ENCODE measurements at places on chromosomes 2 and 18. TPM values are rescaled to one million over a fixed set of nuclear protein-coding genes. Genes with fewer than 3 reads are reported as not detected.

DNA sequence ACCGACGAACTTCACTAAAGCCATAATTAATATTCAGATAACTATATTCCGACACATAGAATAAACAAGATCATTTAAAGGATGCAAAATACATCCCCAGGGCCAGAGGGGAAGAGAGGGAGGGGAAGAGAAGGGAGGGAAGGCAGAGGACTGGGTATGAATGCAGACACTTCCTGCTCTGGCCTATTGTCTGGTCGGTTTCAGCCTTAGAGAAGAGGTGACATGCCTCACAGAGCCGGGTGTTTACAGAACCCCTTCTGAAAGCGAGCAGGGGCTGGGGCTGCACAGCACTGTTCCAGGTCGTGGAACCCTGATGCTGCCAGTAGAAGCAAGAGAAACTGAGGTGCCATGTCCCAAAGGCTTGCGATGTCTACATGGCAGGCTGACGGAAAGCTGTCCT, 31.0 kb downstream of the CELF4 start:
- no peak overlapping the region for H3K4me3 ChIP-seq
- no peaks in the 10 kb centered on the region for H3K36me3 ChIP-seq
- peaks cover 16% of the 10 kb centered on the region for H3K4me1 ChIP-seq
- no peak overlapping the region for H3K27ac ChIP-seq
- no peak for DNase-seq
- peaks cover 68% of the 10 kb centered on the region for H3K27me3 ChIP-seq

DNA sequence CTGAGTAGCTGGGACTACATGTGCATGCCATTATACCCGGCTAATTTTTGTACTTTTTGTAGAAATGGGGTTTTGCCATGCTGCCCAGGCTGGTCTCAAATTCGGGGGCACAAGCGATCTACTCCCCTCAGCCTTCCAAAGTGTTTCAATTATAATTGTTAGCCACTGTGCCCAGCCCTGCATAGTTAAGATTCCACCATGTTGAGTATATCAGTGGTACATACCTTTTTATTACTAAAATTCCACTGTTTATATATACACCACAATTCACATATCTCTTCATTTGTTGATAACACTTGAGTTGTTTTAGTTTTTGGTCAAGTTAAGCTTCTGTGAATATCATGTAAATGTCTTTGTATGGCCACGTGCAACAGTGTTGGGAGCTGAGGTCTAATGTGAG, 12.8 kb upstream of the FMNL2 start:
- no peak for DNase-seq
- no peaks in the 10 kb centered on the region for H3K36me3 ChIP-seq
- H3K27me3 ChIP-seq = no peaks in the 10 kb centered on the region
- H3K4me1 ChIP-seq = no peaks in the 10 kb centered on the region
- no peak overlapping the region for H3K4me3 ChIP-seq

GRCh38 chr2:83817511-83817910, 641.6 kb downstream of the SUCLG1 start:
- H3K36me3 ChIP-seq = no peaks in the 10 kb centered on the region
- H3K27me3 ChIP-seq = no peaks in the 10 kb centered on the region
- H3K27ac ChIP-seq = no peak overlapping the region
- no peak overlapping the region for H3K4me3 ChIP-seq

- peak overlapping the region; percentile 65 for H3K27ac ChIP-seq
- no peaks in the 10 kb centered on the region for H3K27me3 ChIP-seq
- H3K4me3 ChIP-seq = no peak overlapping the region
- H3K4me1 ChIP-seq = peaks cover 70% of the 10 kb centered on the region
These were observed 71.0 kb downstream of the STPG4 start for GRCh38 chr2:47083886-47084687.

- H3K27me3 ChIP-seq = no peaks in the 10 kb centered on the region
- H3K36me3 ChIP-seq = no peaks in the 10 kb centered on the region
- H3K4me3 ChIP-seq = no peak overlapping the region
- DNase-seq = no peak
- H3K27ac ChIP-seq = no peak overlapping the region
- H3K4me1 ChIP-seq = no peaks in the 10 kb centered on the region
These were observed 70.0 kb downstream of the PDCL3 start for GRCh38 chr2:100632759-100633158.

- no peaks in the 10 kb centered on the region for H3K4me1 ChIP-seq
- no peak overlapping the region for H3K4me3 ChIP-seq
- no peak for DNase-seq
- H3K36me3 ChIP-seq = no peaks in the 10 kb centered on the region
These were observed 142.3 kb downstream of the PIGN start for GRCh38 chr18:62044490-62045000.

GRCh38 chr18:65091744-65092329, 659.0 kb upstream of the CDH7 start:
- no peaks in the 10 kb centered on the region for H3K4me1 ChIP-seq
- no peak overlapping the region for H3K27ac ChIP-seq
- DNase-seq = no peak
- H3K27me3 ChIP-seq = no peaks in the 10 kb centered on the region
- no peaks in the 10 kb centered on the region for H3K36me3 ChIP-seq

GRCh38 chr2:9693196-9693491, 62.3 kb upstream of the YWHAQ start:
- no peaks in the 10 kb centered on the region for H3K27me3 ChIP-seq
- H3K36me3 ChIP-seq = no peaks in the 10 kb centered on the region
- H3K27ac ChIP-seq = peak overlapping the region; percentile 67
- peaks cover 17% of the 10 kb centered on the region for H3K4me1 ChIP-seq
- peak; percentile 75 for DNase-seq
- peak overlapping the region; percentile 17 for H3K4me3 ChIP-seq

- no peak overlapping the region for H3K27ac ChIP-seq
- peaks cover 9% of the 10 kb centered on the region for H3K36me3 ChIP-seq
- no peak for DNase-seq
- H3K4me1 ChIP-seq = peaks cover 58% of the 10 kb centered on the region
These were observed 137.1 kb downstream of the CTIF start for GRCh38 chr18:48675912-48676311.

DNA sequence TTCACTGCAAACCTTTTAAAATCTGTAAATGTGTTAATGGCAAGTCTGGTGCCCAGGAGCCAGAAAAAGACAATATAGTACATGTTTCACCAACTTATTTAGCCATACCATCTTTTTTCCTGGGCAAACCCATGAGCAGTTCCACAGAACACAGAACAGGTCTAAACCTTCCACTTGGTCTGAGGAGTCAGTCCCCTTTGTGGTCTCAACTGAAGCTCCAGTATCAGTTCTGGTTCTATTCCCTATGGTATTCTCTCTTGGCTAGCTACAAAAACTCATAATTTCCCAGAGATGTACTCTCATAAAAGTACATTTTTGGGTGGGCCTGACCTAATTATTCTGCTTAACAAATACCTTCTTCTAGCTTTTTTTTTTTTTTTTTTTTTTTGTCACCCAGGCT, 31.2 kb downstream of the STK17B start:
- no peak overlapping the region for H3K4me3 ChIP-seq
- H3K4me1 ChIP-seq = peaks cover 8% of the 10 kb centered on the region
- H3K27me3 ChIP-seq = no peaks in the 10 kb centered on the region
- peaks cover 92% of the 10 kb centered on the region for H3K36me3 ChIP-seq
- DNase-seq = no peak

- H3K27ac ChIP-seq = no peak overlapping the region
- no peak for DNase-seq
- H3K4me3 ChIP-seq = no peak overlapping the region
These were observed 21.7 kb upstream of the CYTIP start for GRCh38 chr2:157465554-157465953.

- H3K4me1 ChIP-seq = no peaks in the 10 kb centered on the region
- H3K27ac ChIP-seq = no peak overlapping the region
- H3K27me3 ChIP-seq = no peaks in the 10 kb centered on the region
- H3K36me3 ChIP-seq = no peaks in the 10 kb centered on the region
- H3K4me3 ChIP-seq = no peak overlapping the region
These were observed 135.7 kb upstream of the NFATC1 start for GRCh38 chr18:79260023-79260422.

DNA sequence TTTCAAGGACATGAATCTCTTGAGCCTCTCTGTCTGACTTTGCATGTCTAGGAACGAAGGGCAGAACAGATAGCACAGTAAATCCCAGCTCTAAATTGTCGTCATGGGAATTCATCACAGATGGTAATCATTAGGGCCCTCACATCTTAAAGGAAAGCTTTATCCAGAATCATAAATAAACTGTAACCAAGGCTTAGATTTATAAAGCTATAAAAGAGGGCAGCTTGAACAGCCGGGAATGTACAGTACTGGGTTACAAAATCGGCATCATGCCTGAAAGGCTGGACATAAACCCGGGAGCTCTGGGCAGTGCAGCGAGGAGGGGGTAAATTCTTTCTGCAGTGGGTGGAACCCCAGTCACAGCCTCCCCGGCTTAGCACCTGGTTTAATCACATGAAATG, 144.4 kb downstream of the GFPT1 start:
- H3K4me3 ChIP-seq = no peak overlapping the region
- no peaks in the 10 kb centered on the region for H3K4me1 ChIP-seq
- no peak for DNase-seq
- no peaks in the 10 kb centered on the region for H3K36me3 ChIP-seq
- no peak overlapping the region for H3K27ac ChIP-seq
- H3K27me3 ChIP-seq = no peaks in the 10 kb centered on the region

GRCh38 chr2:176171351-176172006, 14.4 kb downstream of the HOXD3 start:
- no peak overlapping the region for H3K27ac ChIP-seq
- no peaks in the 10 kb centered on the region for H3K36me3 ChIP-seq
- no peak for DNase-seq
- H3K27me3 ChIP-seq = peaks cover 100% of the 10 kb centered on the region
- peak overlapping the region; percentile 11 for H3K4me3 ChIP-seq

DNA sequence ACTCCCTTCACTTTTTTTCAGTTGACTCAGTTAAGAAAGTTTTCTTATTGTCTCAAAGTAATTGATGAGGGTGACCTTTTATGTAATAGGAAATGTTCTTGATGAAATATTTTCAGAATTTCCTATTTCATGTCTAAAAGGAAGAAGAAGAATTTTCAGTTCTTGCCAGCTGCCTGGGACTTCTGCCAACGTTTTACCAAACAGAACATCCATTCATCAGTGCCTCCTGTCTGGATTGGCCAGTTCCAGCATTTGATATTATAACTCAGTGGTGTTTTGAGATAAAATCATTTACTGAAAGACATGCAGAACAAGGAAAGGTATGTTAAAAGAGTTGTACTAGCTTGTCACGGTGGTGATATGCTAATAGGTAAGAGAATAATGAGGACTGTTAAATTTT, 104.7 kb upstream of the MYO3B start:
- H3K36me3 ChIP-seq = peaks cover 15% of the 10 kb centered on the region
- DNase-seq = peak; percentile 13
- H3K27ac ChIP-seq = peak overlapping the region; percentile 13
- H3K27me3 ChIP-seq = no peaks in the 10 kb centered on the region
- peaks cover 6% of the 10 kb centered on the region for H3K4me1 ChIP-seq

GRCh38 chr2:141522702-141523101, 608.1 kb downstream of the LRP1B start:
- no peaks in the 10 kb centered on the region for H3K36me3 ChIP-seq
- no peaks in the 10 kb centered on the region for H3K27me3 ChIP-seq
- H3K27ac ChIP-seq = no peak overlapping the region
- H3K4me1 ChIP-seq = no peaks in the 10 kb centered on the region

GRCh38 chr18:59994357-59994756, 94.6 kb downstream of the PMAIP1 start:
- no peak overlapping the region for H3K4me3 ChIP-seq
- no peak for DNase-seq
- no peaks in the 10 kb centered on the region for H3K36me3 ChIP-seq
- no peak overlapping the region for H3K27ac ChIP-seq
- no peaks in the 10 kb centered on the region for H3K27me3 ChIP-seq
- H3K4me1 ChIP-seq = no peaks in the 10 kb centered on the region

GRCh38 chr18:47821314-47821713, 109.1 kb downstream of the SMAD2 start:
- H3K4me1 ChIP-seq = peaks cover 3% of the 10 kb centered on the region
- no peak overlapping the region for H3K4me3 ChIP-seq
- H3K27ac ChIP-seq = no peak overlapping the region
- no peak for DNase-seq

DNA sequence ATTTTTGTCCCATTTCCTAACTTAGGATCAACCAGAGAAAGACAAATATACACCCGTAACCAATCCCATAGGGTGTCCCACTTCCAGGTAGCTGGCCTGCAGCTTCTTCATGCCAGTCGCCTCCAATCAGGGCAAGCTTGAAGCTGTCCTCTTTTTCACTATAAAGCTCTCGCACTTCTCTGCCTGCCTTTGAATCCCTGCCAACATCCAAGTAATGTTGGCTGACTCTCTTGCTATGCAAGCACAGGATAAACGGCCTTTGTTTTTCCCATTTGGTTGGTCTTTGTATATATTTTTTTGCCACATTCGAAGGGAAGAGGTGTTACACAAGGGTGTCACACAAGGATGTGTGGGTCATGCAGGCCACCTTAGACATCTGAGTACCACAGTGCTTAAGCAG, 388.8 kb downstream of the CBLN2 start:
- H3K36me3 ChIP-seq = no peaks in the 10 kb centered on the region
- H3K27ac ChIP-seq = no peak overlapping the region
- no peak for DNase-seq

DNA sequence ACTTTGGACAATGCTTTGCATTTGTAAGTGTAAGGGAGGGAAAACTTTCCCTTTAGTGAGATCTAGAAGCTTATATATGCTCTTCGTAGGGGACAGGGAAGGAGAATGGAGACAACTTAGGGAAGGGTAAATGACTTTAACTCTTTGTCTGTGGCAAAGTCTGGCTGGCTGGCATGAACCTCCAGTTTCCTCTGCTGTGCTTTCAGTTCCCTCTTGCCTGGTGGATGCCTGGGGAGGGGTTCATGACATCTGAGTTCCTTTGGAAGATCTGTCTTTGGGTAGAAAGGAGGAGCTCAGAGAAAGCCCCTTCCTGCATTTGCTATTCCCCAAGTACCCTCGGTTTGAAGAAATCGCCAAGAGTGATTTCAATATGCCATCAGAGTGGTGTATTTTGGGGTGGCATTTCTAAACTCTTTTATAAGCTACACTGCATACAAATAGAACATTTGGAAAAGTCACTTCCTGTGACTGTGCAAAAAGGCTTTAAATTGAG, 143.6 kb downstream of the VAPA start:
- no peaks in the 10 kb centered on the region for H3K36me3 ChIP-seq
- peak overlapping the region; percentile 71 for H3K27ac ChIP-seq
- DNase-seq = no peak
- no peak overlapping the region for H3K4me3 ChIP-seq

Gene REG3A
- not detected for polyA plus RNA-seq

Gene HRH4
- under 0.01 TPM for polyA plus RNA-seq

Gene ERMN
- polyA plus RNA-seq = not detected

Gene IL1RL1
- 1.5 TPM for polyA plus RNA-seq

Gene IRS1
- 5.6 TPM for polyA plus RNA-seq

Gene RAB27B
- 0.03 TPM for polyA plus RNA-seq

Gene BOLL
- polyA plus RNA-seq = not detected

Gene GKN1
- polyA plus RNA-seq = 0.19 TPM

Gene ABCA12
- polyA plus RNA-seq = not detected

Gene MYCN
- polyA plus RNA-seq = 0.35 TPM

Gene DCAF17
- polyA plus RNA-seq = 2.3 TPM

Gene TTR
- not detected for polyA plus RNA-seq

Gene ABCB11
- 0.01 TPM for polyA plus RNA-seq
